ENCODE measurements at places on chromosomes 7 and 10.

DNA sequence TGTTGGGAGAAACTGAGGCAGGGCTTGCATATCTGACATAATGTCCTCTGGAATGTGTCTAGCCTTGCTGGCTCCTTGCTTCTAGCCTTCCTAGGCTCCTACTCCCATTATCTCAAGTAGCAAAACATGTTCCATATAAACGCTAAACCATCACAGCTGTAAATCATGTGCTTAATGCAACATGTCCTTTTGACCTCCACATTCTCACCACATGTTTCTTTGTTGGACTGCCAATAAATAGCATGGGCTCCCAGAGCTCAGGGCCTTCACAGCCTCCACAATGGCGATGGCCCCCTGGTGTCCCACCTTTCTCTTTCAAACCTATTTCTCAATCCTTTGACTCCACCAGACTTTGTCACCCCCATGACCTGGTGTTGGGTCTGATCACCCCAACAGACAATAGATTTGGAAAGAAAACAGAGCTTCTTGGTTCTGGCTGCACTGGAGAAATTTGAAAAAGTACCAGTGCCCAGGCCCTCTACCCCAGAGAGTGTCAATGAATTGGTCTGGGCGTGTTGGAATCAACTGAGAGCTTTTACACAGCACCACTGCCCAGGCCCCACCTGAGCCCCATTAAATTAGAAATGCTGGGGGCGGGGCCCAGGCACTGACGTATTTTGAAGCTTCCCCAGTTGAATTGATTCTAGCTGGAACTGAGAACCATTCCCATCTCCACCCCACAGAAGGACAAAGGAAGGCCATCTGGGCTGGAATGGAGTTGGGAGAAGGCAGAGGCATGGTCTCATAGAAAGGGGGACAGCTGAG lies 41.3 kb upstream of the GGCT start:
- DNase-seq: no peak

GRCh38 chr7:18087687-18088078 lies 60.0 kb upstream of the PRPS1L1 start:
- no peak for DNase-seq

DNA sequence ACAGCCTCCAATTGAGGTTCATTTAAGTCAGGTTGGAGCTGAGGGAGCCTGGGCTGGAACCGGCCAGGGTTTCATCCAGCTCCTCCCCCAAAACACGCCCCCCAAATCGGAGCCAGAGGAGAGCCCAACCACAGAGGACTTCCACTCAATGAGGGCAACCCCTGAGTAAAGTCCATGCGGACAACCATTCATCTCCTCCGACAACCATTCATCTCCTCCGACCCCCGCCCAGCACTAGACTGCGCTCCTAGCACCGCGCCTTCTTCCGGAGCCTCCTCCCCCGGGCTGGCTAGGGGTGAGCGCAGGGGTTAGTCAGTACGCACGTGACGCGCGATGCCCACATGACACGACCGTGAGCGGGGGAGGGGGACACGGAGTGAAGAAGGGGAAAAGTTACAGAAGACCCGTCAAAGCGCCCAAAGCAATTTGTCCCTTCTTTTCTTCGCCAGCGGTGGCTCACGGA lies 1.4 kb downstream of the MAGI2 start:
- DNase-seq: no peak

DNA sequence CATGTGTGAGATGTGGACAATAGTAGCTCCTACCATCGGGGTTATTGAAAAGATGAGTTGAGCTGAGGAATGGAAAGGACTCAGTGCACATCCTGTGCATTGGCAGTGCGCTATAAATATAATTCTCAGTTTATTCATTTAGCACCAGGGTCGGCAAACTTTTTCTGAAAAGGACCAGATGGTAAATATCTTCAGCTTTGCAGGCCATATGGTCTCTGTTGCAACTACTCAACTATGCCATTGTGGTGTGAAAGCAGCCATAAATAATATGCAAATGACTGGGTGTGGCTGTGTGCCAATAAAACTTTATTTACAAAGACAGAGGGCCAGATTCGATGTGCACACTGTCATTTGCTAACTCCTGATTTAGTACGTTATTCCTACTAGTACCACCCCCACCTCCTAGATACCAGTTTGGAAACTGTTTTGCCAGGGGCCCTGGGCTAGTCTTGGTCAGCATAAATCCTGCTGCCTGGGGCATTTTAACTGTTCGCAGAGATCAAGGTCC lies 422.9 kb upstream of the MKI67 start:
- no peak for DNase-seq

DNA sequence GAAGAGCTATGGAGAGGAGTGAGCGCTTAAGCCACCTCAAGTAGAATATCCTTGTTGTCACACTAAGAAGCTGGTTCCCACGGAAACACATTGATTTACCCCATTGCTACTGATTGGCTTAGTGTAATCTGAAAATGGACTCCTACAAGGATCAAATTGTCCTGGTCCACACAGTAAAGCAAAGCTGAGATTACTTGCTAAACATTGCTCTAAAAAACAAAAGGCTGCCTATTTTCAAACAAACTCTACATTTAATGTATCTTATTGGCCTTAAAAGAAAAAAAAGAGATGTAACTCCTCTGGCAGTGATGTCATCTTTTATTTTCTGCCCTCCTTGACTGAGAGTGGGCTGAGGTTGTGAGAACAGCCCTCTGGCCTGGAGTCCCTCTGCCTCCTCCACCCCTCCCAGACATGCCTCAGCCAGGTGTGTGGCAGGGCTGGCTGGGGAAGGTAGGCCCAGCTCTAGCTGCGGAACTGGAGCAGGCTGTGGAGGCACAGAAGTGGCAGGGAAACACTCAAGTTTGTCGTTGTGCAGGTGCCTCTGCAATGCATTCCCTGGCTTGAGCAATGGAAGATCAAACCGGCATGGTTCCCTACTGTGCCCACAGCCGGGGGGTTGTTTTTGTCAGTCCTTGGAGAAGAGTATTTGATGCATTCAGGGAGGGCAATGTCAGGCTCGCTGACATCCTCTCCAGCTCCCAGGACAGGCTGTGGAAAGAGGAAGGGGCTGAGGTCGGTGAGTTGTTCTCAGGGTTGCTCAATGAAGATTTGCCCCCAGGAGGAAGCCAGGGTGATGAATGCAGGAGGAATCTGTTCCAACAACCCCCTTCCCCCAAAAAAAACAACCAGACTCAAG lies 9.1 kb downstream of the KLF6 start:
- no peak for DNase-seq

DNA sequence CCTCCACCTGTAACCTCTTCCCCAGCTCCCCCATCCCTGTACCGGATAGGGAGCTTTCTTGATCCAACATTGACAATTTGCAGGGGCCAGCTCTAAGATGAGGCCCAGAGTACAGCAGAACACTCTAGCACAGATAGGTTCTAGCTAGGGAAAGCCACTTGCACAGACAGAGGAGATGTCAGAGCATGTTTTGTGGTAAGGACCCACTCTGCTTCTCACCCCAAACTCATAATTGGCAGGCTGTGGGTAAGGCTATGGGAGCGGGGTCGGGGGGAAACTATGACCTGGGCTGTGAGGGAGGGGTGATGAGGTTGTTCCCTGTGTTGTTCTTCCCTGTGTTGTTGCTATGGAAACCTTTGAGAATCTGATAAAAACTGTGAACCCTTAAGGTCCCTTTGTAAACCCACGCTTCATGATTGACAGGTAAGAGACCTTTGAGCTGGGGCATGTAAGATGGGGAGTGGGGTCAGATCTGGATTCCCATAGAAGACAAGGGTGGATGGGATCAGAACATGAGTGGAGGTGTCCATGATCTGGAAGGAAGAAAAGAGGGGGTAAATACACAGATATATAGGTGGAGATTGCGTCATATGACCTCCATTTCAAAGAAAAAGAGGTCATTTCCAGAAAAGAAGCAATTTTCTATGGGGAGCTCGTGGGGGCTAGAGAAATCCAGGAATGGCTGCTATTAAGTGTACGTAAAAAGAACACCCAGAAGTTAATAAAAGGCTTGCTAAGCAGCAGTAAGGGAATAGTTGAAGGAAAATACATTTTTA lies 4.0 kb downstream of the CALD1 start:
- DNase-seq: no peak

GRCh38 chr10:131180086-131180485 lies 131.4 kb downstream of the TCERG1L start:
- no peak for DNase-seq

DNA sequence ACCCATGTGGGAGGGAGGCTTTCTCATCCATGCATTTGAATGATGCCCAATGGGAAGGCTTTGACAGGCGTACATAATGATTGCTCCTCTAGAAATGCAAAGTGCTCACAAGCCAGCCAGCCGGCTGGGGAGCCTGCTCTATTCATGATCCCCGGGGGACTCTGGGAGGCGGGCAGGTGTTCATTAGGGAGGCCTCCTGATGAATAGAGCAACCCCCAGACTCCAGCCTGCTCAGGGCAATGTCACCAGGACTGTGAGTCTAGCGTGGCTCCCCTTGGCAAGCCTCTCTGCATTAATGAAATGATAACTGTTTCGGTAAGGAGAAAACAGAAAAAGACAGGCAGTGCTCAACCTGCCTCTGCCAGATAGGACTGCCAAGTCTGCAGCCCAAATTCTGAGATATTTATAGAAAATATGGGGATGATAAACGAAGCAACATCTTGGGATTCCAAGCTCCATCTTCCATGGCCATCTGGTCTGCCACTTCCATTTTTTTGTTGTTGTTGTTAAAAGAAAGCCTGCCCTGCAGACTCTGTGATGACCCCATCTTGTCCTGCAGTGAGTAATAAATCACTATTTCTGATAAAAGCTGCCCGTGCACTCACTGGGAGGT lies 236.4 kb downstream of the PRPF18 start:
- no peak for DNase-seq

DNA sequence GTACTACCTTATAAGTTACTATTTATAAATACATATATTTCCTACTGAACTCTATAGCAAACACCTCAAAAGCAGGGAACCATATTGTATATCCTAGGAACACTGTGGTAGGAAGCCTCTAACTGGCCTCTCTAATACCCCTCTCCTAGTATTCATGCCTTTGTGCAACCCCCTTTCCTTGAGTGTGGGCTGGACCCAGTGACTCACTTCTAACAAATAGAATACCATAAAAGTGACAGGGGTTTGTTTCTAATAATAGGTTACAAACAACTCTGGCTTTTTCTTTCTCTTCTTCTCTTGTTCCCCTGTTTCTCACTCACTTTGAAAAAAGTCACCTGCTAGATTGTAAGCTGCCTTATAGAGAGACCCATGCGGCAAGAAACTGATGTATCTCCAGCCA lies 51.6 kb upstream of the MACC1 start:
- no peak for DNase-seq

- no peak for DNase-seq
Measured at GRCh38 chr7:143906895-143907294, 4.9 kb upstream of the TCAF1 start.

DNA sequence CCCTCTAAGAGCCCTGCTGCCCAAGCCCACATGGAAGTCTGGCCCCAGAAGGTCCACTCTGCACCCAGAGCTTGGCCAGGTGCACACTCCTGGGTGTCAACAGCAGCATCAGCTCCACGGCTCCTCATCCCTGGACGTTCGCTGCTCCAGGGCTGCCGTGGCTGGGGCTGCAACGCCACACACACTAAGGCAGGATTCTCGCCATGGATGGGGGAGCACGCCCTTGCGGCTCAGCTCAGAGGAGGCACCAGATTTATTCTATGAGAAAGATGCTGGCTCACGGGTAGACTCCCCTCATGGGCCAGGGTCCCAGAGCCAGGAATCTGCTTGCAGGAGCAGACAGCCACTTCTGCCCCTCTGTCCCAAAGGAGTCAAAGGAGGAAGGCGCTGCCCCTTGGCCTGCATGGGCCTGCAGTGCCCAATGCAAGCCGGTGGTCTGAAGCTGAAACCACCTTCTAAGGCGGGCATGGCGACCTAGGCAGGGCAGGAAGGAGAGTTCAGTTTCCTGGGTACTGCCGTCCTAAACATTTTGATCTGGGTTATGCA lies 42.1 kb downstream of the CFAP46 start:
- no peak for DNase-seq

DNA sequence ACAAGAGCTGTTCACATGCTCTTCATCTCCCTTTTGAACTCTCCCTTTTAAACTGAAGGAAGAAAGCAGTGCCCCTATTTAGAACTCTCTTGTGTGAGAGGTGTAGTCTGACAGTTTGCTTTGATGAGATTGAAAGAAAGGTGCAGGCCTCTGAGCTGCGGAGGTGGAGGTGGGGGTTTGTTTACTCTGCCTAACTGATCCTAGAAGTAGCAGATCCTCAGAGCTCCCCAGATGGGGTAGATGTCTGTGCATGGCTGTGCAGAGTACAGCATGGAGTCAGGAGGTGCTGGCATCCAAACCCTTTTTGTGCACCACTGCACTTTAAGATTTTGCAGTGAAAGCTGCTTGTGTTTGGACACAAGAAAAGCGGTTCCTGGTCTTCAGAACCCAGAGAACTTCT lies 58.3 kb downstream of the MINDY4 start:
- DNase-seq: no peak

DNA sequence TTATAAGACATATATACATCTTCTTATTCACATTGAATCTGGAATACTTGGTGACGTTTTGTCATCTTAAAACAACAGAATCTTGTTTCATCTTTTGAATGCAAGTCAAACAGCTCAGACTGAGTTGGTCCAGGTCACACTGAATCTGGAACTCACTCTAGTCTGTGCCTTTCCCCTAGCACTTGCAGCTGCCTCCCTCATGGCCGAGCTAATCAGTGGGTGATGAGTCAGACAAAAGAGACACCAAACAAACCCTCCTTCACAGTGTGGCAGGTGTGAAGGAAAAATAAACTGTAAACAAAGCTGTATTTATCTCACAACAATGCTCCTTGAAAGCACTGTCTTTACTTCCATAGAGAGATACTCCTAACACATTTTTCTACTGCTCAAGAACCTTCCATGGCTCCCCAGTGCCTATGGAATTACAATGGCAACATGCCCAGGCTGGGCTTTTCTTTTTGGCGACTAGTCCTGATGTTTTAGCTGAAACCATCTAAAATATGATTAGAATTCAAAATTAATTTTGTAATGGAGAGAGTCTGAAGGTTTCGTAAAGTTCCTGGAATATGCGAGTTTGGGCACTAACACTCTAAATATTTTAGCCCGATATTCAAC lies 140.0 kb downstream of the ZNF365 start:
- no peak for DNase-seq

GRCh38 chr10:119370111-119370741 lies 162.9 kb downstream of the GRK5 start:
- no peak for DNase-seq

DNA sequence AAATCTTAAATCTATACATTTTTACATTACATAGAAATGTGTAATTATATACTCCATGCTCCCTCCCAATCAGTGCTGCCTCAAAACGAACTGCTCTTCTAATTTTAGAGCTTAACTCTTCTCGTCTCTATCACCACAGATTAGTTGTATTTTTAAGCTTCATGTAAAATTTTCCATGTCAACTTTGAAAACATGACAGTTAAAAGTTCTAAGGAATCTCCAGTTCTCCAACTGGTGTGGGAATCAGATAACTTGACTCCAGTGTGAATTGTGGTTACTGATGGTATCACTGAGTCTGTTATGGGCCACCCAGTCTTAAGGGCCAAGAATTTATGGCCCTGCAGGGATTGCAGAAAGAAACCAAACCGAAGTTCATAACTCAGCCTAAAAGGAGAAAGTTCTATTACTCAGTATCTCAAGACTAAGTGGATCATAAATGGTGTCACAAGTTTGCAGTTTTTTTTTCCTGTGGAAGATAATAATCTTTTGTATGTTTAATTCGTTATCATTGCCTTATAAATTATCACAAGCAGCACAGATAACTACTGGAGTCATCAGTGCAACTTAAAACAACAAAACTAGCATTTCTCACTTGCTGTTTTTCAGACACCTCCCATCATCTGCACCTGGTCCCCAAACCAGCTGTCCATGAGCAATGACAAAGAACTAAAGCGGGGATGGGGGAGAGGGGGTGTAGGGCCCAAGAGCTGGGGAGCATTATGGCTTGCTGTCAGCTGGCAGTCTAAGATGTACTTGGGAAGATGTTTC lies 31.5 kb upstream of the KMT2E start:
- no peak for DNase-seq

GRCh38 chr10:101595591-101596433 lies 7.7 kb downstream of the DPCD start:
- DNase-seq: no peak

All from GM06990 (cell line).